ENCODE measurements at places on chromosomes 5 and 9. TPM values are rescaled to one million over a fixed set of nuclear protein-coding genes. Genes with fewer than 3 reads are reported as not detected.

The SPATA31A3 gene
- polyA plus RNA-seq, result not detected

The IL3 gene
- polyA plus RNA-seq, result not detected

The MELK gene
- polyA plus RNA-seq, result 0.81 TPM

The STPG3 gene
- not detected for polyA plus RNA-seq

The PCDHB5 gene
- polyA plus RNA-seq, result not detected

The POLR3G gene
- 0.54 TPM for polyA plus RNA-seq

The INSL6 gene
- 0.44 TPM for polyA plus RNA-seq

The HTR1A gene
- polyA plus RNA-seq, result not detected

The RGS7BP gene
- polyA plus RNA-seq, result 1.3 TPM

The CCNB1 gene
- 43.8 TPM for polyA plus RNA-seq

The HAPLN1 gene
- polyA plus RNA-seq, result 0.67 TPM

The PCA3 gene
- polyA plus RNA-seq, result not detected

Measured in small intestine (tissue), 16 donors.